HepG2 (cell line): ENCODE measurements at places on chromosomes 2 and 18. TPM values are rescaled to one million over a fixed set of nuclear protein-coding genes. Genes with fewer than 3 reads are reported as not detected.

- no peak overlapping the region for H3K27ac ChIP-seq
- no peaks in the 10 kb centered on the region for H3K27me3 ChIP-seq
- H3K4me1 ChIP-seq, result no peaks in the 10 kb centered on the region
- H3K4me3 ChIP-seq, result no peak overlapping the region
- DNase-seq, result no peak
Measured at GRCh38 chr2:7803515-7803914, 878.3 kb upstream of the ID2 start.

DNA sequence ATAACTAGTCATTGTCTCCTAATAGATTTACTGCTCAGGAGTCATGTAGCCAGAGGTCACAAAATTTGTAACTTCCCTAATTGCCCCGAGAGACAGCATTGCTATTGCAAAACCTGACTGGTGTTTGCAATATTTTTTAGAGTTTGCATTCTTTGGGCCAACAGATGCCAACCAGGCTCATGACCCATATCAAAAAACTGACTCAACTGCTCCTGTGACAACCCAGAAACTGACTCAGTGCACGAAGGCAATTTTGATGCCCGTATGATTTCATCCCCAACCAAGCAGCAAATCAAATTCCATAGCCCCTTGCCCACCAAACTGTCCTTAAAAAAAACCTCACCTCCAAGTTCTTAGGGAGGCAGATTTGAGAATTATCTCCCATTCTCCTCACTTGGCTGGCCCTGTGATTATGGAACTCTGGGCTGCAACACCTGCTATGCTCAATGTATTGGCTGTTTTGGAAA, 951.3 kb downstream of the TSN start:
- H3K27ac ChIP-seq, result no peak overlapping the region
- H3K4me3 ChIP-seq, result no peak overlapping the region
- H3K4me1 ChIP-seq, result no peaks in the 10 kb centered on the region
- H3K36me3 ChIP-seq, result no peaks in the 10 kb centered on the region
- H3K27me3 ChIP-seq, result no peaks in the 10 kb centered on the region
- no peak for DNase-seq

GRCh38 chr2:127853671-127854070, 4.3 kb downstream of the POLR2D start:
- H3K36me3 ChIP-seq, result peaks cover 26% of the 10 kb centered on the region
- H3K4me1 ChIP-seq, result peaks cover 45% of the 10 kb centered on the region
- H3K4me3 ChIP-seq, result no peak overlapping the region
- no peaks in the 10 kb centered on the region for H3K27me3 ChIP-seq
- H3K27ac ChIP-seq, result no peak overlapping the region

- H3K4me3 ChIP-seq, result no peak overlapping the region
- peaks cover 2% of the 10 kb centered on the region; the same call in 1 of the 2 replicates for H3K4me1 ChIP-seq
- no peak for DNase-seq
- no peak overlapping the region for H3K27ac ChIP-seq
Measured at GRCh38 chr2:158732573-158733429, 62.3 kb upstream of the DAPL1 start.

DNA sequence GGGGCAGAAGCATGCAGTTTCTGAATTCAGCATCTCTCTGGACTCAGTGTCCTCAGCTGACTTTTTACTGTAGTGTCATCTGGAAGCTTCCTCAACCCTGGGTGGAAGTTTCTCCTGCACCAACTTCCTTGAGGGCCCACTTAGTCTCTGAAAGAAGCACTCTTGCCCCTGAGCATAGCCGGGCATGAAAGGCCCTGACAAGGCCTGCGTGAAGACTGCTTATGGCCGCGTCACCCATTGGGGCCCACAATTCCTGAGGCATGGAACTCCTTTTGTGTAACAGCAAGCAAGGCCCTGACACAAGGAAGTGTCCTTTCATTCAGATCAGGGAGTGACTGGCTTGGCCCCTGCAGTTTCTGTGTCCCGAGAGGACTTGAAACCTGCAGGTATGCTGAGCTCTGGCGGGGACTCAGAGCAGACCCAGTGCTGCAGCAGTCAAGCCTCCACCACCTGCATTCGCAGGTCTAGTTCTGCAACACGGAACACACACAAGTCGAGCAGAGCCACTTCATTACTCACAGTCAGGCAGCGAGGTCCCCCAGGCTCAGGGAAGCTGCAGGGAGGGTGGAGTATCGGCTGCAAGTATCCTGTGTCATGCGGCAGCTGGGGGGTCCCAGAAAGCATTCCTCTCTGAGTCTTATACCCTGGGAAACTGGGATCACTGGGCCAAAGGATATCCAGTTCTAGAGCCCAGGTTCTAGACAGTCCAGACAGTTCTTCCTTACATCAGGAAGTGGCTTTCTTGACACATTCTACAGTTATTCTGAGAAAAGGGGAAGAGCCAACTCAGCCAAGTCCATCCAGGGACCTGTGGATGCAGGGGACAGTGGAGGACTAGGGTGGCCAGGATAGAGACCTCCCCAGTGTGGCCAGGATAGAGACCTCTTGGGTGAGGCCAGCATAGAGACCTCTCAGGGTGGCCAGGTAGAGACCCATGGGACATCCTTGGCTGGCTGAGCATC, 35.6 kb upstream of the PRLH start:
- no peaks in the 10 kb centered on the region for H3K4me1 ChIP-seq
- H3K27me3 ChIP-seq, result peaks cover 64% of the 10 kb centered on the region
- no peak overlapping the region for H3K4me3 ChIP-seq
- no peaks in the 10 kb centered on the region for H3K36me3 ChIP-seq
- H3K27ac ChIP-seq, result no peak overlapping the region
- no peak for DNase-seq

GRCh38 chr2:218662827-218663226, 3.3 kb downstream of the BCS1L start:
- no peak overlapping the region for H3K4me3 ChIP-seq
- H3K36me3 ChIP-seq, result peaks cover 31% of the 10 kb centered on the region
- no peak for DNase-seq
- H3K27me3 ChIP-seq, result no peaks in the 10 kb centered on the region
- peaks cover 21% of the 10 kb centered on the region for H3K4me1 ChIP-seq
- H3K27ac ChIP-seq, result no peak overlapping the region

Gene NT5DC4
- polyA plus RNA-seq, result 0.04 and 0.07 TPM in 2 replicates

Gene CDH7
- polyA plus RNA-seq, result not detected in 2 replicates

Gene FSIP2
- polyA plus RNA-seq, result 0.01 TPM in 1 of 2 replicates, not detected in the other
